ENCODE measurements at places on chromosomes 5 and 9.

DNA sequence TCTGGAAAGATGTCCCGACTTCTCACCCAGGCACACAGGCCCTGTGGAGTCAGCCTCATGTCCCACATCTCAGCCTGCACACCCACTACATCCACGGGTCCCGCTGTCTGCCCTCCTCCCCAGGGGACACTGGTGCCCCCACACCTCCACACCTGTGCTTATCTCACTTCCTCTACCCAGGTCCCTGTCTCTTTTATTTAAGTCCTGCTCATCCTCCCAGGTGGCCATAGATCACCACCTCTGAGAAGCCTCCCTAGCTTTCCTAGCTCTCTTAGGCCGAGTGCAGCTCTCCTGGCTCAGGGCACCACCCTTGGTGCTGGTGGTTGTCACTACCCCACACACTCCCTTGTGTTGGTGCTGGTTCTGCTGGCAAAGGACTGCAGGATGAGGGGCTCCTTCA lies 143.6 kb upstream of the PITX1 start:
- DNase-seq = no peak

- DNase-seq = no peak
These were observed 16.0 kb upstream of the PAPPA start for GRCh38 chr9:116137581-116137980.

GRCh38 chr5:67144183-67144639 lies 52.4 kb downstream of the CD180 start:
- DNase-seq = no peak

DNA sequence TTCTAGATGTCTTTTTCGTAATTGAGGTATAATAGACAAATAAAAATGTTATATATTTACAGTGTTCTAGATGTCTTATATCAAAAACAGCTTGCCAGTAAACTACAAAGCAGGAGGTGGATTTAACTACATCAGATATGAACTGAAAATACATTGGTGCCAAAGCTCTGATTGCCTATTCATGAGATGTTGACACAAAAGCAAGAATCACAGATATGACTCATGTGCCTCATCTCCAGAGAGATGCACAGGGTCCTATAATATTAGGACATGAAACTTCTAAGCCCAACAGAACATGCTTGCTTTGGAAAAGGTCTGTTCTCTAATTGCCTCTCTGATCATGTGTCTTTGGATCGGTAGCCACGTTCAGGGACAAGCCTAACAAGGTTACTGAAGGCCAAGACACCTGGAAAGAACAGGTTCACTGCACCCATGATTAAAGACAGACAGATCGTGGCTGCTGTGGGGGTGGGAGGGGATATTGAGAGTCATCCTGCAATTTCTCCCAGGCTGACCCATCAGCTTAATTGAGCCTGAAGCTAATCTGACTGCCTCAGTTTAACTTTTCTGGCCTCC lies 16.8 kb downstream of the ABCA1 start:
- no peak for DNase-seq

GRCh38 chr9:113673726-113674125 lies 202.4 kb upstream of the ZNF618 start:
- no peak for DNase-seq

DNA sequence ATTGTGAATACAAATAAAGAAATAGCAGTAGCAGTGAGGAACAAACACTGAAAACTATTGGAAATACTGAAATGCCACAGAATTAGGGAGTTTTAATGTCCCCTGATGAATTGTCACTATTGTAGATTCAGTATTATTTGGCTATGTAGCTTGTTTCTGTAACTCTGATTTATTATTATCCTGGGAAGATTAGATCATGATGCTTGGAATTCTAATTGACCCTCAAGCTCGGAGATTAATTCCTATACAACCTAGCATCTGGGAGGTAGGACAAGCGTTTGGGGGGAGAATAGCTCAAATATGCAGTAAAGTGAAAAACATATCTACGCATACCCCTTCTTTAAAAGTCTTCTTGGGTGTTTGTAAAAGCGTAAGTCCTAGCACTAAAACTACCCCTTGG lies 15.1 kb upstream of the MAN2A1 start:
- DNase-seq = no peak

DNA sequence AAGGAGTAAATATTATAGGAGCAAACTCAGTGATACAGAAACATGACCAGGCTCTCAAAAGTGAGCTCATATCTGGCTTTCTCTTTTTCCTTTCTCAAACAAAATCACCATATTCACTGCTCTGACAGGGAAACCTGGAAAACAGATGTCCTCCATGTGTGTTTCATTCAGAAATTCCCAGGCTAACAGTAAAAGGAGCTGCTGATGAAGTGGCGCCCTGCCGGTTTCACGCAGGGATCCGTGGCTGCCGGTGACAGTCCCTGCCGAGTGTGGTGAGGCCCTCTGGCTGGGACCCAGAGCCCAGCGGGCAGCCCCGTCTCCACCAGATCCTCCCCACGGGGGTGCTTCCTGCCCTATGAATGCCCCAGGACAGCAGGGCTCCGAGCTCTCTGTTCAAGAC lies 208.1 kb downstream of the GNA14 start:
- no peak for DNase-seq

- no peak for DNase-seq
These were observed 174.5 kb upstream of the SLC12A2 start for GRCh38 chr5:127909066-127909465.

DNA sequence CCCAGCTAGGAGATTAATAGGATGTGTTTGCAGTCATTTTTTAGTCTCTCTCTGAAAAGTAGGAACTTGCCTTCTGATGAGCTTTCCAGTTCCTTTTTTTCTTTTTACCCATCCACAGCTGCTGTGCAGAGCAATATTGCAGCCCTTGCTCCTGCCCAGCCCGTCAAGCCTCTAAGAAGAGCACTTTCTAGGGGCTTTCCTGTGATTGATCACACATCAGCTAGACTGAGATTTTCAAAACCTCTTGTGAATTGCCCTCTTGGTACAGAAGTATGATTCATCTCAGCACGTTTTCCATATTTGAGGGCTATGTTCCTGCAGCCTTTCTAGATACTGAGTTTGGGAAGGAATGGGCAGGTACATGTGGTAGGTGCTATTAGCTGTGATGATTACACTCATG lies 93.9 kb downstream of the GALNT10 start:
- no peak for DNase-seq

All from GM18507 (cell line).